Cortex of kidney (tissue), 1 donor: ENCODE measurements at places on chromosomes 11 and 22.

DNA sequence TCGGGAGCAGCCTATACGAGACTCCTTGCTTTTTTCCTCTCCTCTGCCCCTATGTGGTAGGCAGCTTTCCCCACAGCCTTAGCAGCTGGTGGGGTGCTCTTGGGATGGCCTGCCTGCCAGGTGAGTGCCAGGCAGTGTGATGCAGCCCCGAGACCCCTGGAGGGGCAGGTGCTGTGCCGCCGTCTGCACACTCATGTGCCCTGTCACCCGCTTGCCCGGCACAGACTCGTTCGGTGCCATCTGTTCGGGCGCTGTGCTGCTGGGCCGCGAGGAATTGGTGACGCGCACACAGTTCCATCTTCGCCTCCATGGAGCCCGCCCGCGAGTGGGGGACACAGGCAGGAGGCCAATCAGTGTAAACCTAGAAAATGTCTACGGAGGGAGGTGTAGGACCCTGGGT lies 15.1 kb downstream of the TRMU start:
- DNase-seq: no peak

GRCh38 chr11:12922980-12923507 lies 86.1 kb upstream of the RASSF10 start:
- no peak for DNase-seq

DNA sequence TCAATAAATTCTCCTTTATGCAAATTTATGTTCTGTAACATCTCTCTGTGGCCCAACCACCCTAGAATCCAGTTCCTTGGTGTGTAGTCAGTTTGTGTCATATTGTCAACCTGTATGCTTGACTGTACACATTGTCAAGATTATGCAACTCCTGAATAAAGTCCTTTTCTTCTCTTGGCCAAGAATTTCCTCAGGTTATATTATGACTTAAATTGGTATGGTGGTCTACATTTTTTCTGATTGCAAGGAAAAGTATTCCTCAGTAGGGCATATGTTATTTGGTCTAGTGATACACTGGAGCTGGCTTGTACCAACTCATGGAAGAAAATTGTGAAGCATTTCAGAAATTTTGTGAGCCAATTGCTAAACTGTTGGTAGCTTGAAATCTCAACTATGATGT lies 482.8 kb upstream of the CHORDC1 start:
- no peak for DNase-seq

GRCh38 chr11:113828191-113828590 lies 47.2 kb downstream of the USP28 start:
- DNase-seq: no peak

GRCh38 chr11:69832561-69833413 lies 13.6 kb upstream of the FGF3 start:
- DNase-seq: no peak

DNA sequence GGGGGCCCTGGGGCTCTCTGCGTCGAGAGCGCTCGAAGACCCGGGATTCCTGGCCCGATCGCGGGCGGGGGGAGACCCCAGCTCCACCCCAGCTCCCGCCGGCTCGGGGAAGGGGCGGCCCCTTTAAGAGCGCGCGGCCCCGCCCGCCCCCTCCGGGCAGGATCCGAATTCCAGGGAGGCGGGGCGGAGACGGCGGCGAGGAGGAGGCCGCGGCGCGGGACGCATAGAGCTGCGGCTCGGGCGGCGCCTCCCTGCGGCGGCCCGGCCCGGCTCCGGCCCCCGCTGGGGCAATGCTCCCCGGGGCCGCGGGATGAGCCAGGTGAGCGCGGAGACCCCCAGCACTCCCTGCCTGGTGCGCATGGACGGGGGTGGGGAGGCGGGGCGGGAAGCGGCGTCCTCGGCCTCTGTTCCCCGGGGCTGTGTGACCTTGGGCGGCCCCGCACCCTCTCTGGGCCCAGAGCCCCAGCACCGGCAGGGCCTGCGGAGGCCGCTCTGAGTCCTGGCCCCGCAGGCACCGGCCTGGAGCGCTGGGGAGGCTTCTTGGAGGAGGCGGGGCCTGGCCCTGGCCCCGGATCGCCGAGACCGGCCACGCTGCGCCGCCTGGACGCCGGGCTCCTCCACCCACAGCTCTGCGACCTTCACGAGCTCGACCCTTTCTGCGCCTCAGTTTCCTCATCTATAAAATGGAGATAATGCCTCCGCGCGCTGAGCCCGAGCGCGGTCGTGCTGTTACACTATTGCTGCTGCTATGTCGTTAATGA lies 565 bp downstream of the GAS2L1 start:
- no peak for DNase-seq

- no peak for DNase-seq
Measured at GRCh38 chr22:30990690-30991089, 21.6 kb downstream of the TUG1 start.

GRCh38 chr11:44604171-44604581 lies 38.7 kb downstream of the CD82 start:
- DNase-seq: no peak

- no peak for DNase-seq
Measured at GRCh38 chr11:57484141-57484710, 23.9 kb downstream of the RTN4RL2 start.

DNA sequence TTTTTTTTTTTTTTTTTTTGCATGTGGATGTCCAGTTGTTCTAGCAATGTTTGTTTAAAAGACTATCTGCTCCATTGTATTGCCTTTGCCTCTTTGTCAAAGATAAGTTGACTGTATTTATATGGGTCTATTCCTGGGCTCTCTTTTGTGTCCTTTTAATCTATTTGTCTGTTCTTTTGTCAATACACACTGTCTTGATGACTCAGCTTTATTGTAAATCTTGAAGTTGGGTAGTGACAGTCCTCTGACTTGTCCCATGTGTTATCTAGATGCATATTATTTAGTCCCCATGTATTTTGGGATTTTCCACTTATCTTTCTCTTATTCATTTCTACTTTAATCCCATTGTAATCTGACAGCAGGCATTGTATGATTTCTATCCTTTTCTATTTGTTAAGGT lies 3.3 kb downstream of the CCDC81 start:
- DNase-seq: no peak

- no peak for DNase-seq
Measured at GRCh38 chr11:11732116-11732515, 109.7 kb upstream of the USP47 start.

- DNase-seq: no peak
Measured at GRCh38 chr11:119995730-119996491, 142.0 kb downstream of the TRIM29 start.

DNA sequence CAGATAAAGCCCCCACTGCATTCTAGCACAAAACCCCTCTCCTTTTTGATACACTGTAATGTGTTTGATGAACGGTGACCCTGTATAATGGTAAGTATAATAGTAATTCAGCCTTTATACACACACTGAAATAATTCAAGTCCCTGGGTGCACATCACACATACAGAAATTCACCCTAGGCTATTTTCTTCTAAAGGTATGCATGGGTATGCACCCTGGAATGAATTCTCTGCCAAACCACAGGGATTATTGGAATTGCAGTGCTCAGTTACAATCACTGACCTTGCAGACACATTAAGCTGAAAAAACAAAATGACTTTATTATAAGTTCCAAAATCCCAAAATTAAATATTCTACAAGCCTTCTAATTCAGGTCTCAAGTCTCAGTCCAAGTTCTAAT lies 245.9 kb upstream of the FAT3 start:
- DNase-seq: no peak

GRCh38 chr11:73259406-73260126 lies 12.6 kb upstream of the P2RY6 start:
- no peak for DNase-seq

DNA sequence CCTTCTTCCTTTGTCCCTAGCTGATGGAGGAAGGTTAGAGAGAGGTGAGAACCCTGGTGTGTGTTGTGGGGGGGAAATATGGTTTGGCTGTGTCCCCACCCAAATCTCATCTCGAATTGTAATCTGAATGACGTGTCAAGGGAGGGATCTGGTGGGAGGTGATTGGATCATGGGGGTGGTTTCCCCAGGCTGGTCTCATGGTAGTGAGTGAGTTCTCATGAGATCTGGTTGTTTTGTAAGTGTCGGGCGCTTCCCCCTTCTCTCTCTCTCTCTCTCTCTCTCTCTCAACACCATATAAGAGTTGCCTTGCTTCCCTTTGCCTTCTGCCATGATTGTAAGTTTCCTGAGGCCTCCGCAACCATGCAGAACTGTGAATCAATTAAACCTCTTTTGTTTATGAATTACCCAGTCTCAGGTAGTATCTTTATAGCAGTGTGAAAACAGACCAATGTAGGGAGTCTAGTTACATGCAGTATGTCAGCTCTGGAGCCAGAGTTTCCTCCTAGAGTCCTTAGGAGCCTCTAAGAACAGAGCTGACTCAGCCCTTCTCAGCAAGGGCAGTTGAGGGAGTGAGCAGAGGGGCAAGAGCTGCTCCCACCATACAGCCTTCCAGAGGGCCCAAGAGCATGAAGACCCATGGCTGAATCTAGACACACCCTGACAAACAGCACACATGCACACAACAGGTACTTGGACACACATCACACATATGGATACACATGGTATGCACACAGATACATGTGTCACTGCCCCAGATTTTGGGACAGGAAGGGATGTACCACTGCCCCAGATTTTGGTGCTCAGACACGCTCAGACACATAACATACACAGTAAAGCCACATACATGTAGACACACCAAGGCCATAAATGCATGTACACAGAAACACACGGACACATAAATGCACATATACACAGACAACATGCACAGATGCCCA lies 12.9 kb upstream of the LRRC32 start:
- DNase-seq: no peak

- DNase-seq: no peak
Measured at GRCh38 chr11:35272391-35272902, 133.5 kb downstream of the CD44 start.

DNA sequence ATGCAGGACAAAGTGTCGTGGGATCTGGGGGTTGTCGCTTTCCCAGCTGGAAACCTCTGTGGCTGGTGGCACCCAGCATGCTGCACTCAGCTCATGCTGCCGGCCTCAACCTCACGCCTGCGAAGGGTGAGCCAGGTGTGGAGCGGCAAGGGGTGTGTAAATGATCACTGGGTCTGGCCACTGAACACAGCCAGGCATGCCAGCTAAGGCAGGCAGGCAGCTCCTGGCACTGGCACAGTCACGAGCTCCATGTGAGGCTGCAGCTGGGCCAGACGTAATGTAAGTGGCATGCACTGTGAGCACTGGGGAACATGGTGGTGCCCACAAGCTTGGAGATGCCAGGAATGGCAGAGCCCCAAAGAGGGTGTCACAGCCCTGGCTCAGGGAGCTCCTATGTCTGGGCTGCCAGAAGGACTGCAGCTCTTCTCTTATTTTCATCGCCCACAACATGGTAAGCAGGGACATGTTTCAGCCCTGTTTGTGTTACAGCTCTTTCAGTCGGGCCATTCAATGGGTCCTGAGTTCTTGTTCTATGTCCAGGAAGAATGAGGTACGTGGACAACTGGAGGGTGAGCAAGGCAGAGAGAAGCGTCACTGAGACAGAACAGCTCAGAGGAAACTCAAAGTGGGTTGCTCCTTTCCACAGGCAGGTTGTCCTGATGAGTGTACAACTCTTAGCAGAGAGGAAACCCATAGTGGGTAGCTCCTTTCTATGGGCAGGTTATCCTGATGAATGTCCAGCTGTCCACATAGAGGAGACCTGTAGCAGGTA lies 403.8 kb downstream of the CNTN5 start:
- no peak for DNase-seq

GRCh38 chr11:102196816-102197215 lies 86.6 kb downstream of the YAP1 start:
- DNase-seq: no peak

DNA sequence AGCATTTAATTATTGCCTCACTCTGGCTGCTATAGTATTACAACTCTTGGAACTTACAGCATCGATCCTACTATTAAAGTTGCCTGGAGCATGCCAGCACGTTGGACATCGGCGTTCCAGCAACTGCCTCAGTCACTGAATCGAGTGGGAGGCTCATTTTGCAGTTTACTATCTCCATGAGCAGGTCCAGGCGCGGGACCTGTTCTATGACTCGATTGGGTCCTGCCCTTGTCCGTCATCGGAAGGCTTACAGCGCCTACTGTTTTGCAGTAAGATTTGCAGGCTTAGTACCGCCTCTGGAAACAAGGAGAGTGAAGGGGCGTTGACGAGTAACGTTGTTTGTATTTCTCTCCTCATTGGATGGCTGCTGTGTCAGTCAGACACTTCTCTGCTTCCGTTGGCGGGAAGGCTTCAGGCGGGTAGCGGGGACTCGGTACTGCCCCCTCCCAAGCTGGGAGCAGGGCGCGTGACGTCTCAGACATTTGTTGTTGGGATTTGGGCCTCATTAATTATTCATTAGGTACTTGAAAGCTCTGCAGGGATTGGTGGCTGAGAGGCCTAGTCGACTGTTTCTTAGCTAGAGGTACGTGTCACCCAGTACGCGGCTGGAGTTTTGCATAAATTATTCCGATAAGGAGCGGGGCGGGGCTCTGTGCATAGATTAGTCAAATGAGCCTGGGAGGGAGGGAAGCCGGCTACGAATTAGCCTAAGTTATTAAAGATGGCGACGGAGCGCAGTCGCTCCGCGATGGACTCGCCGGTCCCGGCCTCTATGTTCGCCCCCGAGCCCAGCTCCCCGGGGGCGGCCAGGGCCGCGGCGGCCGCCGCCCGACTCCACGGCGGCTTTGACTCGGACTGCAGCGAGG lies at the start of gene GTPBP1:
TSS of gene GTPBP1 (plus strand) at position 710 of the 866 bp plus-strand sequence. CDS start at position 722, 12 bp downstream.
- no peak for DNase-seq

DNA sequence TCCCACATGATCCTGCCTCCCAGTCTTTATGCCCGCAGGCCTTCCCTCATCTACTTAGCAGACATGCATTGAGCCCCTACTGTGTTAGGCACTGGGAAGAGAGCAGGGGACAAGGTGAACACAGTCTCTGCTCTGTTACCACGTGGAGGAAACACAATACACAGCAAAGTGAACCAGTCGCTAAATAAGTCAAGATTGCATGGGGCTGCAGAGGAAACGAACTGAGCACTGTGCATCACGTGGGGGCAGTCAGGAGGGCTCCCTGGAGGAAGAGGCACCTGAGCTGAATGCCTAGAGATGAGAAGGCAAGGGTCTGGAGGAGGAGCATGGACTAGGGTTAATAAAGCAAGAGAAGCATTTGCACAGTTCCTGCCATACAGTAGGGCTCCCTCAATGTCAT lies 102.7 kb downstream of the MN1 start:
- DNase-seq: no peak

GRCh38 chr11:15607361-15608036 lies 492.8 kb downstream of the INSC start:
- DNase-seq: no peak

GRCh38 chr11:118610225-118610772 lies 2.9 kb downstream of the PHLDB1 start:
- DNase-seq: no peak

- no peak for DNase-seq
Measured at GRCh38 chr22:24146194-24146616, 35.1 kb upstream of the SUSD2 start.

- DNase-seq: no peak
Measured at GRCh38 chr11:46694072-46694471, 6.3 kb downstream of the ARHGAP1 start.

GRCh38 chr11:36300650-36301049 lies 4.6 kb downstream of the PRR5L start:
- DNase-seq: no peak

GRCh38 chr11:47380078-47380477 lies 1.7 kb upstream of the SPI1 start:
- no peak for DNase-seq

- no peak for DNase-seq
Measured at GRCh38 chr22:32926600-32926999, 125.1 kb downstream of the TIMP3 start.
